ENCODE measurements at places on chromosomes 1 and 21.

DNA sequence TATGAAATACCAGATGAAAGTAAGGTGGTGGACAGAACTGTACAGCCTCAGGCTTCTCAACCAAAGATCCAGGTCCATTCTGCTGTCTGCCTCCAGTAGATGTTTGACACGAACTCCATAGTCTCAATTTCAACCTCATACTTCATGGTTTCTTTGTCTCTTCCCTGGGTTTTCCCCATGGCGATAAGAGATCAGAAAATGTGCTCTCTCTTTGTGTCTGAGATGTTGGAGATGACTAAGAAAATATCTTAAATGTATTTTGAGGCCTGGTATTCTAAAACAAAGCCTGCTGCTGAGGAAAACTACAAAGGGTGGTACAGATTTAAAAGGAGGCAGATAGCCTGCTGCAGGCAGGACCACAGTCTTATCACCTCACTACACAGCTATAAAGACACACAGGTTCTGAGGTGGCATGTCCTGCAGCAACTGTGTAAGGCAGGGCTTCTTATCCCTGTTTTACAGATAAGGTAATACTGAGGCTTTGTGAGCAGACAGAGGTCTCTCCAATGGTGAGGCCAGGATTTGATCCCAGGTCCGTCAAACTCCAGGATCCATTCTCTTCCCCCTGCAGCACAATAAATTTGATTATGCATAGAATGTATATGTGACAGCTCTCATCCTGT lies 40.0 kb upstream of the CACNA1E start:
- DNase-seq: no peak

DNA sequence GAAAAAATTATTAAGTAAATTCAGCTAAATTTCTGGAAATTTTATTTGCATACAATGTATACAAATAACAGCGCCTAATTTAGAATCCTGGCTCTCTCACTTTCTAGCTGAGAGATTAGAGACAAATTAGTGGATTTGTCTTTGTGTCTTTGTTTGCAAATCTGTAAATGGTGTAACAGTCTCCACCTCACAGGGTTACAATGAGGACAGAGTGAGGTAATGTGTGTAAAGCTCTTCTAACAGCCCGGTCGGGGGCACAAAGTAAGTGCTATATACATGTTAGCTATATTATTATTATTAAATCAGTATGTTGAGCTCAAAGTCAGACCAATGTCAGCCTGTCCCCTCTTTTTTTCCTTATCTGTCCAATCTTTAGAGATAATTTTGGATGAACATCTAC lies 5.0 kb upstream of the ADAMTSL4 start:
- DNase-seq: no peak

DNA sequence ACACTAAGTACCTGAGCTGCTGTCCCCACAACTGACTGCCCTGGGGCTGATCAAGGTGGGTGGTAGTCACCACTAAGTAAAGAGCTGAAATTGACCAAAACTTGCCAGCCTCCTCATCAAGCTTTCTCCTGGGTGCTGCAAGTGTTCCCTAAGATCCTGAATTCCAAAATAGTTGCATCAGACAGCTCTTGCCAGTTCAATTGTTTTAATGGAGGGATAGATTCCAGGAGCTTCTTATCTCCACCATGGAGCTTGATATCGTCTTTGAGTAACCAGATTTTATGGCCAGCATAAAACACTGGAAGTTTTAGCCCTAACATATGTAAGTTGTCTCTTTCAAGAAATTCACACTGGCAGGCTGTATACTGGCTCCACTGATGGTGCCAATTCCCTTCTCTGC lies 90.3 kb downstream of the NID1 start:
- DNase-seq: no peak

- DNase-seq: no peak
These were observed 26.0 kb downstream of the MACF1 start for GRCh38 chr1:39230261-39231190.

GRCh38 chr21:36888466-36888865 lies 78.0 kb downstream of the HLCS start:
- no peak for DNase-seq

- no peak for DNase-seq
These were observed 29.8 kb downstream of the AHDC1 start for GRCh38 chr1:27574001-27574781.

DNA sequence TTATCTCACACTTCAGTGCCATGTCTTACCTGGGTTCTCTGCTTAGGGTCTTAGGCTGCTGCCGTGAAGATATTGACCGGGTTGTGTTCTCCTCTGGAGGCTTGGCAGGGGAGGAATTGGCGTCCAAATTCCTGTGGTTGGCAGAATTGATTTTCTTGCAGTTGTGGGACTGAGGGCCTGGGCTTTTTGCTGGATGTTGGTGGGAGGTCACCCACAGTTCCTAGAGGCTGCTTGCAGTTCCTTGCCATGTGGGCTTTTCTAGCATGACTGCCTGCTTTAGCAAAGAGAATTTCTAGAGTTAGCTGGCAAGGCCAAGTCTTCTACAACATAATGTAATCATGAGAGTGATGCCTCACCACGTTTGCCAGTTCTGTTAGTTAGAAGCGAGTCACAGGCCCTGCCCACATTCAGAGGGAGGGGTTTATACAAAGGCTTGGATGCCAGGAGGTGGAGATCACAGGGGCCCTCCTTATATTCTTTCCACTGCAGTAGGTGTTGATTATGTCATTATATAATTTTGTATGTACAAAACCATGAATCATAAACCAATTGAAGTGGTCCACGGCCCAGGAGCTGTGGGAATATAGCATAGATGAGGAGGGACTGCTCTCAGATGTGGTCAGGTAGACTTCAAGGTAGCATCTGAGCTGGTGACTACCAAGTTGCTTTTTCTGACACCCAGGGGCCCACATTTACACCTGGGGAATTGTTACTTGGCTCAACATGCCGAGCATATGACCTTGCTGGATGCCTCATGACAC lies 6.6 kb downstream of the UBL4B start:
- DNase-seq: no peak

DNA sequence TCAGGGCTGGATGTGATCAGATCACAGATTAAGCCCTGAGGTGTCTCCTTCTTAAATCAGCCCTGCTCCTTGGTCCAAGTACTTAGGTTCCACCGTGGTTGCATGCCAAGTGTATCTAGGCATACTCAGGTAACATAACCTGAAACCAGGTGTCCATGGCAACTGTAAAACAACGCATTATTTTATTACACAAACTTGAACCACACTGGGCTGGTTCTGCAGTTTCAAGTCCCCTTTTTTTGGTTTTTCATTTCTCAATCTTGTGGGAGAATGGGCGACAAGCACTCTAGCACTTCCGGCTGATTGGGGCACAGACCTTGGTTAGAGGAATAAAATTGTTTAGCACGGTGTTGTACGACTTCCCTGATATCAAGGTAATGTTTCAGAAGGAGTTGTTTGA lies 65.2 kb downstream of the GBP6 start:
- no peak for DNase-seq

GRCh38 chr1:57277681-57278080 lies 146.2 kb downstream of the DAB1 start:
- no peak for DNase-seq

- DNase-seq: no peak
These were observed 1.2 kb upstream of the SELENON start for GRCh38 chr1:25798666-25799351.

DNA sequence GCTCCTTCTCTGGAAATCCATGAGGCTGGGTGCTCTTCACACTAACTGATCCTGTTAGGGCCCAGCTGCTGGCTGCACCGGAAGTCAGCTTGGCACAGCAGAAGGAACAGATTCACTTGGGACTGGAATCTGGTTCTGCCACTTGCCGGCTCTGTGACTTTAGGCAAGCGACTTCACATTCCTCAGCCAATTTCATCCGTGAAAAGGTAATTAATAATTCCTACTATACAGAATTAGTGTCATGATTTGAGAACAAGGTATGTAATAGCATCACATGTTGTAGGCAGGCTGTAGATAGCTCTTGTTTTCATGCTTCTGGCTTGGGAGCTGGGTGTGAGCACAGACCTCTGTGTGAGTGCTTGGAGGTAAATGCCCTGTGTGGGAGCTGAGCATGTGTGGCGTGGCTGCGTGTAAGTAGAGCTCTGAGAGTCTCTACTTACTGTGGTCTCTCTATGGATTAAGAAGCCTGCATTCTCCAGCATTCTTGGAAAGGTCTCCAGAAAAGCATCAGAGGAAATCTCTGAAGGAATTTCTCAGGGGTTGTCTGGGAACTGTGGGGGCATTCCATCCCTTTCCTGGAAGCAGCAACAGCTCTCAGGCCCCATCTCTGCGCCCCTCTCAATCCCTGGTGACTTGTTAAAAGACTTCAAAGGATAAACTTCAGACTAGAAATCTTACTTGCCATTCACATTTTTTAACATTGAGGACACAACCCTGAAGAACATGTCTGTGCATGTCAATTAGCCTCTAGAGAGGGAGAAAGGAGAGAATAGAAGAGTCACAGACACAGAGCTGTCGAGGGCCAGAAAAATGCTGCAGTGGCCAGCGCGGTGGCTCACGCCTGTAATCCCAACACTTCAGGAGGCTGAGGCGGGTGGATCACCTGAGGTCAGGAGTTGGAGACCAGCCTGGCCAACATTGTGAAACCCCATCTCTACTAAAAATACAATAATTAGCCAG lies 47.7 kb upstream of the PPM1J start:
- DNase-seq: no peak

DNA sequence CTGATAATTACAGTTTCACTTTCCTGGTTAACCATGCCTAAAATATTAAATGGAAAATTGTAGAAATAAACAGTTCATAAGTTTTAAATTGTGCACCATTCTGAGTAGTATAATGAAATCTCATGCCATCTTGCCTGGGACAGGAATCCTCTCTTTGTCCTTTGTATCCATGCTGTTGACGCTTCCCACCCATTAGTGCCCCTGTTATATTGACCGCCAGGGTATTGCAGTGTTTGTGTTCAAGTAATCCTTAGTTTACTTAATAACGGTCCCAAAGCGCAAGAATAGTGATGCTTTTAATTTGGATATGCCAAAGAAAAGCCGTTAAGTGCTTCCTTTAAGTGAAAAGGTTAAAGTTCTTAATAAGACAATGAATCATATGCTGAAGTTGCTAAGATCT lies 41.7 kb downstream of the RPRD2 start:
- DNase-seq: no peak

DNA sequence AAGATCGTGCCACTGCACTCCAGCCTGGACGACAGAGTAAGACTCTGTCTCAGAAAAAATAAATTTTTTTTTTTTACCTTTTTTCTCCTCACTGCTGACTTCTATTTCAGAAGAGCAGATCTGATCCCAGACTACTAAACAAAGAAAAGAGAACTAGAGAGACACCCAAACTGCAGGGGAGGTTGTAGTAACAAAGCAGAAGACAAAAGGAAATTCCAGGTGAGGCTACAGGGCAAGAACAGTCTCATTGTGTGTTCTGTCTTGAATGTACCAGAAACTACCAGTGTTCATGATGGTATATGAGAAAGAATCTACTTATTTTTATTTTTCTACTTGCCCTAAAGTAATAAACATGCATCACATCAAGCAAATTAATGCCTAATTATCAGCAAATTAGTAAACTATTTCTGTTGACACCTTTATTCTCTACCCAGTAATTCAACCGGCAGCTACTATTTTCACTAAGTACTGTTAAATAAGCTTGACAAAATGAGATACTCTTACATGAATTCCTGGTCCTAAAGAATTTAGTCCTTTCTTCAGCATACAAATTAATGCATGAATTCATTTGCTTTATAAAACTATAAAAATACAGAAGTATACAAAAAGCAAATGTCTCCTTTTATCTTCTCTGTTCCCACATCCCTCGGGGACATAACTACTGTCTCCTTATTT lies 40.6 kb downstream of the ARID4B start:
- no peak for DNase-seq

- no peak for DNase-seq
These were observed 111.0 kb downstream of the PDE9A start for GRCh38 chr21:42764443-42764760.

GRCh38 chr1:202694314-202694713 lies 15.9 kb downstream of the SYT2 start:
- no peak for DNase-seq

DNA sequence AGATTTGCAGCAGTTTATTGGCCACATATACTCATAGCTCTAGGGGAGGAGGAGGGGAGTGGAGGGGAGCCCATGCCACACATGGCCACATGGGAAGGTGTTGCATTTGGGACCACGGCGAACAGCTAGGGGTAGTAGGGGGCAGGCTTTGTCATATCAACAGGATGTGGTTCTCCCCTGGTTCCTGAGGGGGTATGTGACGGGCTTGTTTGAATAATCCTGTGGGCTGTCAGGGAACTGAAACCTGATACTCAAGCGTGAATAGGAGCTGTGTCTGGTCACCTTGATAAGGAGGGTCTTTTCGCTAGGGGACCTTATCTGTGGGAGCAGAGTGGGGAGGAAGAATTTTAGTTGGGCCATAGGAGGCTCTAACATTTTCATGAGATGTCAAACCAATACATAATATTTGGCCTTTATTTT lies 264.7 kb downstream of the CTH start:
- no peak for DNase-seq

- DNase-seq: peak; percentile 70
These were observed 58.8 kb upstream of the SPATA6 start for GRCh38 chr1:48530727-48531351.

- DNase-seq: no peak
These were observed 71.0 kb downstream of the LEPR start for GRCh38 chr1:65491472-65491871.

DNA sequence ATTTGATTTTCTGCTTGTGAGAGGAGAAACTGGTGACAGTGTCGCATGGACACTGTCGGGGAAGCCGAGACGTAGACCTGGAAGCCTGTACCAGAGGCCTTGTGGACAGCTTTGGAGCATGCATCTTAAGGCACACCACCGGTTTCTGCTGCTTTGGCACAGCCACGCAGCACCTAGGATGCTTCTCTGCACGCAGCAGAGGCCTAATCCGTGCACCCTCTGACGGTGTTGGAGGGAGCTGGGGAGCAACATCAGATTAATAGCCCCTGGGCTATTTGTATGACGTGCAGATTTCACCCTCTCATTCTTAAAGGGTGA lies 30.3 kb downstream of the TEX35 start:
- DNase-seq: no peak

GRCh38 chr1:175630076-175630475 lies 113.3 kb downstream of the TNR start:
- DNase-seq: no peak

- no peak for DNase-seq
These were observed 12.5 kb upstream of the TNNI3K start for GRCh38 chr1:74222701-74223100.

- DNase-seq: no peak
These were observed 512.2 kb downstream of the LTN1 start for GRCh38 chr21:28480470-28480869.

GRCh38 chr1:23634840-23635651 lies 56.6 kb upstream of the RPL11 start:
- DNase-seq: peak; percentile 44

GRCh38 chr1:11967028-11967547 lies 13.2 kb upstream of the MFN2 start:
- DNase-seq: no peak
